Activated CD4-positive, alpha-beta T cell treated with anti-CD3 and anti-CD28 coated beads for 4 hours (primary cell): ENCODE measurements at places on chromosomes 3 and 15.

GRCh38 chr3:42228796-42229195 lies 37.2 kb downstream of the CCK start:
- no peak for DNase-seq

DNA sequence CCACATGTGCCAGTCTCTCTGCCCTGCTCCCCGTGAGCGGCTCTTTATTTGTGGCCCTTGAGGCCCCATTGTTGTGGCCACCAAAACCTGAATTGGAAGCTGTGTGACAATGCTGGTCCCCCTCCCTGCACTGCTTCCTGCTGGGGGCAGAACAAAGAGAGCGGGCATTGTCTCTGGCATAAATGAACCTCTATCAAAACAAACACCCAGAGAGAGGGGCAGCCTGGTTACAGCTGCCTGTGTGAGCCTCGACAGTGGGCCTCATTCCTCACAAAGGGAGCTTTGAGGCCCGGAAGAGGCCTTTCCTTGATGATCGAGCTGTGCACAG lies 152.9 kb downstream of the IGF1R start:
- DNase-seq: no peak

GRCh38 chr15:80823120-80823519 lies 44.0 kb downstream of the CEMIP start:
- no peak for DNase-seq

DNA sequence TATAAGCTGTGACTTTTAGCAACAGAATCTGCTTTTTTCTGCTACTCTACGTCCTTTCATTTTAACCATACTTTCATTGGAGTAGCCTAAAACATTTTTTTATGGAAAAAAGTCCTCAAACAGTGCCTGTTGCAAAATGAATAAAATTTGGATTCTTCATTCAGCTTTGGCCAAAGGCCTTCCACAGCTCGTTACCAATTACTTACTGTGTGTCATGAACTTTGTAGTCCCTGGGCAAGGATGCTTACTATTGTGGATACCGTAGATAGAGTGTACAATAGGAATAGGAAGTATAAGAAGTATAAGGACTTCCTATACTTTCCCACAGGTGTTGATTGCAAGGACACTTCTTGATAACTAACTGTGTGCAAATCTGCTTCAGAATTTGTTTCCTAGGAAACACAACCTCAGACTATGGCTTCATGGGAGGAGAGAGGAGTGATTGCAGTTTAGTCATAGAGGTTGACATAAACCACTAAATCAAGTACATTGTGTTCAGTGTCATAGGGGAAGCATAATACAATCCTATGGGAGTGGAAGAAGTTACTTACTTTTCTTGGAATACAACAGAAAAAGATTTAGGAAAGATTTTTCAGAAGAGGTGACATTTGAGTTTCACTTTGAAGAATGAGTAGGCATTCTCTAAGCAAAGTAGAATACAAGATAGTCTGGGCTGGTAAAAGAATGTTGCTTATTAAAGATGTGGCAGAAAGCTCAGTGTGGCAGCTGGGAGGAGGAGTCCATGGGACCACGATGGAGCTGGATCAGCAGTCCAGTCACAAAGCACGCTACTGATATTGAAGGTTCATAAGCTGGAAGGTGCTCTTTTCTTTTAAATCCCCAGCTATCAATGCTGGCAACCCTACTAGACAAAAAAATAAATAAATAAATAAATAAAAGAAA lies 309.7 kb upstream of the TPRG1 start:
- DNase-seq: no peak

DNA sequence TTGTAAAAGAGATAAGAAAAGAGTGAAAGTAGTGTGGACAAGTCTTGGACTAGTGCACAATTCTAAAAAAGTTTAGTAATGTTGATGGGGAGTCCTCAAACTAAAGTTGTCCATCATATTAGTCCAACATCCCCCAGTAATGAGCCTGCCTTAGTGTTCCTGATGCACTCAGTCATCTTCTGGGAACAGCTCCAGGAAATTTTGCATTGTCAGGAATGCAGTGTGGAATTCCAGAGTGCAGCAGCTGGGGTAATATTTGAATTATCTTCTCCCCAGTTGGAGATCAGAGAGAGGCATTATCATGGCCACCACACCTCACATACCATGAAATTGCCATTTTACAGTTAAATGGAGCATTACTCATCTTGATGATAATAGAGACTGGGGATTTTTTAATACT lies 528.8 kb upstream of the NAALADL2 start:
- DNase-seq: no peak
